ENCODE measurements at places on chromosomes 11 and 22.

DNA sequence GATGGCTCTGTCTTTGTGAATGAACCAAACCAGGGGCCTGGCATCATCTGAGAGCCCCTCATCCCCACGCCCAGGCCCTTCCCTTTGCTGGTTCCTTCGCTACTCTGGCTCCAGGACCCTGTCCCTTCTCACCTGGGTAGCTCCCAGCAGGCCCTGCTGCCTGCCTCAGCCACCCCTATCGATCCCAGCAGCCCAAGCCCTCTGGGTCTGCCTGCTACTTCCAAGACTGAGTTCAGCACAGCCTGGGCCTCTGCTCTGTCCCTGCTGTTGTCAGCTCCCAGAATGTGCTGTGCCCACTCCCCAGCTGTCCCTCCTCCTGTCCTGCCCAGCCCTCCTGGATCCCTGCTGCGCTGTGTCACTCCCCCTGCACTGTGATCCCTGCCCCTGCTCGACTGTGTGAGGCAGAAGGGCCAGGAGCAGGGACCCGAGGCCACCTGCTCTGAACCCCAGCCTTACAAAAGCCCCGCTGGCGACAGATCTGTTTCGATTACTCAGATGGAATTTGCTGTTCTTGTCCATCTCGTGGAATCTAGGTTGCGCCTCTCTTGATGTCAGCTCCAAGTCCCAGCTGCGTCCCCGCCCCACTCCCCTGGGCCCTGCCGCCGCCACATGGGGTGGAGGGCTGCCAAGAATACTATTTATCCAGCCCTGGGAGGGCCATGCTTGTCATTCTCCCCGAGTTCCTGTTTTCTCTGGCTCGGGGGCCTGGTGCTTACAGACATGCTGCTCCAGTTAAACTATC lies 13.0 kb downstream of the MRPL21 start:
- DNase-seq, result no peak

DNA sequence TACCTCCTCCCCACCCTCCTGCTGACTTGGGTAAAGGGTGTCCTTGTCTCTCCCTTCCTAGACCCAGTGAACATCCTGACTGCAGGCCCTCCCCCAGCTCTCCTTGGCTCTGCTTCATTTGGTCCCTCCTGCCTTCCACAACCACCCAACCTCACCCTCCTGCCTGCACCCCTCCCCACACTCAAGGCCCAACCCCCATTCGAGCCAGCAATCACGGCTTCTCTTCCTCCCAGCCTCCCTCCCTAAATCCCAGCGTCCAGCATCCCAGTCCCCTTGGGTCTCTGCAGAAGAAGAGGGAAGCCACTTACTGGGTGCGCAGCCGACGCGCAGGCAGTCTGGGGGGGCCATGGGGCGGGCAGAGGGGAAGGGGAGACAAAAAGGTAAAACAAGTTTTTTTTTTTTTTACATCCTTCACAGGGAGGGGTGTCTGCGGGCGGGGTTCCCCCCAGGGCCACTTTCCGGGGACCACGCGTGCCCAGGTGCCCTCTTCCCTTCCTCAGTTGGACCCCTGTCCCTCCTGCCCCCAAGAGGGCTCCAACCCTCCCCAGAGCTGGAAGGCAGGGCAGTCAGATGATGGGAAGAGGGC lies 62.5 kb downstream of the SLC22A12 start:
- no peak for DNase-seq

GRCh38 chr11:69702239-69702691 lies 1.6 kb downstream of the FGF19 start:
- DNase-seq, result no peak

GRCh38 chr11:101706541-101706940 lies 122.7 kb upstream of the TRPC6 start:
- DNase-seq, result no peak

DNA sequence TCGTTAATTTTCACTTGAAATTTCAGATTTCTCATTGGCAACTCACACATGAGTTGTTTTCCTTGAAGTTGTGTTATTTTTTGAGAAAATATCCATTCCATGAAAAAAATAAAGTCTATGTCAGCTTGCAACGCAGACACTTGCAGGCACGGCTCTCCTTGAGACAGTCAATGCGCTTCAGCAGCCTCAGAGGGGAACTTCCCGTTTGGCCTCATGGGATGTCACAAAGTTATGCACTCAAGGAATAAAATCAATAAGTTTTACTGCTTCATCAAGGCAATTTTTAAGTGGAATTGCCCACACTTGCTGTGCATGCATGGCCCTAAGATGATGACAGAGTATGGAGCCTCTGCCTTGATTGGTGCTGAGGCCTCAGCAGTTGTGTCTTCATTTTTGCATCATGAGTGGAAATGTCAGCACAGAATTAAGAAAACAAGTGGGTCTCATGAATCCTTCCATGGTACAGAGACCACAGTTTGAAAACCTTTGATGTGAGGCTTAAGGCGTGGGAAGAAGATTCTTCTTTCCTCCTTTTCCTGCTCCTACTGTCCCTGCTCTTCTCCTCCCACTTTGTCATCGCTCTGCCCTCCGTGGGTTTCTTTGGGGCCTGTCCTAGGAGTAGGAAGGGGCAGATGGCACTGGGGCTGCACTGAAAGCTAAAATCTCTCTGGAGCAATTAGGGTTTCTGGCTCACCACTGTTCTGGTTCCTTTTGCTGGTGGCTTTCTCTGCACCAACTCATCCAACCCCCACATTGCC lies 509.0 kb upstream of the B3GAT1 start:
- DNase-seq, result no peak

DNA sequence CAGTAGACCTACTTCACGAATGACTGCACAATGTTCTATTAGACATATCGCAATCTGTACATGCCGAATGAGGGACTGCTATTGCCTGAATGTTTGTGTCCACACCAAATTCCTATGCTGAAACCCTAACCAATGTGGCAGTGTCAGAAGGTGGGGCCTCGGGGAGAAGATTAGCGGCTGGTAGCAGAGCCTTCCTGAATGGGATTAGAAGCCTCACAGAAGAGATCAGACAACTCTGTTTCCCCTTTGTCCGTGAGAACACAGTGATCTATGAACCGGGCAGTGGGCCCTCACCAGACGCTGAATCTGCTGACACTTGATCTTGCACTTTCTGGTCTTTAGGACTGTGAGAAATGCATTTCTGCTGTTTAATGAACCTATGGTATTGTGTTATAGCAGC lies 33.1 kb downstream of the LRFN4 start:
- DNase-seq, result no peak

- no peak for DNase-seq
These were observed 114.0 kb upstream of the PLET1 start for GRCh38 chr11:112374486-112375140.

DNA sequence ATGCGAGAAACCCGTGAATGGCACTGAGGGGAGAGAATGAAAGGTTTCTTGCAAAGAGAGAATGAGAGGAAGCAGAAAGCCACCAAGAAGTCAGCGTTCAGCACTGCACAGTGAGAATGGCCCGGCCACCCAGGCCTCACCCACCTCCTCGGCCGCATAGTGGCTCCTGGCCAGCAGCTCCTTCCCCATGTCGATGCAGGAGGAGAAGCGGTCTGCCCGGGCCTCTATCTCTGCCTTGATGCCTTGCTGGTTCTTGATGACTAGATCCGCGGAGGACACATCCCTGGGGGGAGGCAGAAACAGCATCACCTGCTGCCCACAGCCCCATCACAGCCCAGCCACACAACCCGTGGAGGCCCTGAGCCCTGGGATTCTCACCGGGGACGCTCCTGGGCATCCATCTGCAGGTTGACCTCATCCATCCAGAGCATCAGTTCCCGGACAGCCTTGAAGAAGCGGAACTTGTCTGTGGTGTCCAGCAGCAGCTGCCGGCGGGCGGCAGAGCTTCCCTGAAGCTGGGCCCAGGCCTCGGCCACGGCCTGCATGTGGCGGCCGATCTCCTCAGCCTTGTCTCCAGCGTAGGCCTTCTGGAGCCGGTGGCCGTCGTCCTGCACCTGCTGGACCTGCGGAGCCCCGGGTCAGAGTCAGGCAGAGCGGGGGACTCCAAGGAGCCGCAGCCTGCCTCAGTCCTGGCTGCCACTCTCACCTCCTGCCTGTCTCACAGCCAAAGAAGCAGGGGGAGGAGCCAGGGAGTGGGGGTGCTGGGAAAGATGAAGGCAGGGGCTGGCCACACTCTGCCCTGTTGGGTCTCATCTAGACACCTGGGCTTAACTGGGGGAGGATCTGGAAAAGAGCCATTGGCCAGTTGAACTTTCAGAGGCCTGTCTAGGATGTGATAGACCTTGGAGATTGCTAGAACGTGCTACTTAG lies 12.2 kb upstream of the RBM4B start:
- no peak for DNase-seq

DNA sequence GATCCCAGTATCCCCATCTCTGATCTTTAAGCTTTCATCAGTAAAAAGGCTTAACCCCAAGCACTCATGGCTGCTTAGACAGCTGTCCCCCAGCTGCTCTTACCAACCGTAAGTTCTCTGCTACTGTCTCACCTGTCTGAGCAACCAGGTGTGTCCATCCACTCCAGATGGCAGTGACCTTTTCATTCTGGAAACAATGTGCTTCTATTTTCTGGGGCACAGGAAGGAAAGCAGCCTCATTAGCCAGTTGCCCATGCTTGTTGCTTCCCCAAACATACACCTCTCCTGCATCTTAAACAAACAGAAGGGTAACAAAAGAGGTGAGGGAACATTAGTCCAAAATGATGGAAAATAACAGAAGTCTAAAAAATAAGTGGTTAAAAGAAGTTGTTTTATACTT lies 24.4 kb downstream of the SERGEF start:
- DNase-seq, result no peak

GRCh38 chr11:2314136-2314524 lies 12.3 kb downstream of the TSPAN32 start:
- DNase-seq, result no peak

GRCh38 chr22:26210334-26210733 lies 41.1 kb downstream of the SEZ6L start:
- DNase-seq, result no peak

- DNase-seq, result no peak
These were observed 269.9 kb upstream of the SORL1-AS1 start for GRCh38 chr11:121722431-121723245.

DNA sequence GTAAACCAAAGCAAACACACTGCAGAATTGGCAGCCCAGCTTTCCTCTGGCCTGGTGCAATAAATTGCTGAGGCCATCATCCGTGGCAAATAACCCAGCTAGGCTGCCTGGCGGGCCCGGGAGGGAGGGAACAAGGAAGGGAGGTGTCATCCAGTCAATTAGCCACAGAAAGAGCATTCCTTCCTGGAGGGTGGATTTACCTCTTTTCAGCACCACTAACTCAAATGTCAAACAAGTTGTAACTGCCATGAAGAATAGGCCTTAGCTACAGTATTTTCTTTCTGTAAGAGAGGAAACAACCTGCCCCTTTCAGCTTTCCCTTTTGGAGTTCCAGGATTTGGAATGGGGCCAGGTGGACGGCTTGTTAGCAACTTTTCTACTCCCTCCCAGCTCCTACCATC lies 163.8 kb upstream of the BDNF start:
- DNase-seq, result no peak

- DNase-seq, result no peak
These were observed 181.7 kb downstream of the EFCAB6 start for GRCh38 chr22:43630451-43630850.

DNA sequence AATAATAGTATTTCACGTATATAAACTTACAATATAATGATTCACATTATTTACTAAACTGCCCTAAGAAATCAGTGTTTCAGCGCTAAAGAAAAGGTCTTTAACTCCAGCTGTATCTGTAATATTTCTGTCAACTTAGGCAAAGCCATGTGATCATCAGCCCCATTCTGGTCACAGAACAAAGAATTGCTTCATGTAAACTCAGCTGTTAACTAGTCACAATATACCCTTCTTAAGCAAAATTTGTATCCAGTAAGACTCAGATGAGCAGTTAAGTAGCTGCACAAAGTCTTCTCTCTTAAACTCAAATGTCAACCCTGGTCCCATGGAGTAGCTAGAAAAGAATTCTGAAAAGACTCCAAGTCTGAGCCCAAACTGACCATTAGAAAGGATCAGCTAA lies 26.6 kb downstream of the HPS5 start:
- DNase-seq, result no peak

DNA sequence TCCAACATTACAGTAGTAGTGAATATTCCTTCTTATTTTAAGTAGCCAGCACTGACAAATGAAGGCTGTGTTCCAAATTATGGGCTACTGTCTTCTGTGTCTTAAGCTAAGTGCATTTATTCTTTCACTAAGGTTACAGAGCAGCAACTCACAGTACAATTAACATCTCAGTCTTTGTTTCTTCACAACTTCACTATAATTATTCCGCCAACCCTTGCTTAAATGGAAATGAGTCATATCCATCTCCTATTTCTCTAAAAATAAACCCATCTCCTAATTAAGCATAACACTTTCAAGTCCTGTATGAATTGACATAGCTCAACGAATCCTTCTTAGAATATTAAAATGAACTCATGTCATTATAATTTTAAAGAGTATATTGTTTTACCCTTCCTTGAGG lies 6.7 kb downstream of the ETS1 start:
- DNase-seq, result no peak

All from cortex of kidney (tissue), 1 donor.